Renal cortical epithelial cell (primary cell): ENCODE measurements at places on chromosomes 5 and 9. TPM values are rescaled to one million over a fixed set of nuclear protein-coding genes. Genes with fewer than 3 reads are reported as not detected.

DOCK8 gene
- 0.85 and 1.6 TPM in 2 replicates for total RNA-seq

TEK gene
- 0.15 and 0.35 TPM in 2 replicates for total RNA-seq

PCDHB12 gene
- 1.2 TPM in 1 of 2 replicates, not detected in the other for total RNA-seq

SCGB3A1 gene
- total RNA-seq = not detected in 2 replicates
